ENCODE measurements at places on chromosomes 2 and 18.

GRCh38 chr2:126909781-126910180, 11.1 kb downstream of the TEX51 start:
- DNase-seq: no peak

GRCh38 chr18:12233378-12233777, 20.8 kb upstream of the CIDEA start:
- DNase-seq: peak; percentile 30

DNA sequence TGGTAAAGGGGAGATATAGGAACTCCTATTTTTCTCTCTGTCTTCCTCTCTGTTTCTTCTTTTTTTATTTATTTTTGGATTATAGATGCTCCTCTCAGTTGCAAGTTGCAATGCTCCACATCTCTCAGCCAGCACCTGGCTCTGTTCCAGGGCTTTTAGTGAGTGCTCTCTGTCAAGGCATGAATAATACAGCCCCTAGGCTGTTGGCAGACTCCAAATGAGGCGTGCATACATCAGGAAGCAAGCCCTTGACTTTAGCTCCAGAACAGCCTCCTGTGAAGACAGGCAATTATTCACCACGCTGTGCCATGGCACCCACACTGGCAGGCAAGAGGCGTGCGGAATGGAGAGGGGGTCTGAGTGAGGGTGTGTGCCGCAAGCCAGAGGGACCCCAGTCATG, 228.1 kb upstream of the PXDN start:
- peak; percentile 93 for DNase-seq

GRCh38 chr2:233209533-233210171, 41.8 kb upstream of the ATG16L1 start:
- peak; percentile 58 for DNase-seq

Data from EH (cell line).